ENCODE measurements at places on chromosomes 4 and X.

DNA sequence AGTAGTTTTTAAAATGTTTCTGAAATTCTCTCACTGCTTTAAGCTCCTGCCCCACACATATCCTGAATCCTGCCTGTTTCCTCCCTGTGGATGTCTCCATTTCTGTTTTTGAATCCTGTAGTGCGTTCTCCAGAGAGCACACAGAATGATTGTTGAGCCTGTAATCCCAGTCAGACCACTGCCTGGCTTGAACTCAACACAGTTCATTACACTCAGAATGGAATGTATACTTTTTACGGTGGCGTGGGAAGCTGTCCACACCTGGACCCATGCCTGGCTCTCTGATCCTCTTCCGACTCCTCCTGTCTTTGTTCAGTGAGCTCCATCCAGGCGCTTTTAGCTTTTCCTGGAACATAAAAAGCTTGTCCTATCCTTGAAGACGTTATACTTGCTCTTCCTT is 1217.0 kb upstream of the PRKX start:
- DNase-seq: no peak

DNA sequence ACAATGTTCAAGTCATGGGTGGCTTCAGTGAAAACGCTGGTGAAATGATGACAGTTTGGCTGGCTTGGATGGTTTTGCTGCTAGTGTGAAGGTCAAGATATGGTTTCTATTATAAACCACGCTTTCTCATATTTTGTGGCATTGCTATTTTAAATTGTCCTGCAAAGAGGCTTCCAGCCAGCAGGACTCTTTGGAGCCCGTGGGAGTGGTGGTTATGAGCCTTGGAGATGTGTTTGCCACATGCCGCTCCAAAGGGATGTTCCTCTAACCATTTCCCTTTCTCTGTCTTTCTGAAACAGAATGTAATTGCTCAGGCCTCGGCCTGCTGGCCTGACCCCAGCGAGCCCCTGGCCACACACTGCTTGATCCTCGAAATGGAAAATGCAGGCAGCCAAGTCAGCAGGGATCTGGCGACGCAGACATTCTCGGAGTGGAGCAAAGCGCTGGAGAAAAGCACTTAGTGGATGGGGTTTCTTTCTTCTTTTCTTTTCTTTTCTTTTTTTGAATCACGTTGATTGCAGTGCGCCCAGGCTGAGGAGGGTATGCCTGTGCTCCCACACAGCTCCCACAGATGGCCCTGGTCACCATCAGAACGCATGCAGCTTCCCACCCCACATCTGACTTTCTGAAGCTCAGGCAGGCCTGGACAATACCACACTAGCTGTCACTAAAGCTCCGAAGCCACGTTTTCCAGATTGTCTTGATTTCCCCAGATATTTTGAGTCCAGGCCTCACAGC is 114.0 kb downstream of the ENPP6 start:
- DNase-seq: no peak

GRCh38 chrX:2608638-2609430 is 82.3 kb upstream of the CD99 start:
- no peak for DNase-seq

DNA sequence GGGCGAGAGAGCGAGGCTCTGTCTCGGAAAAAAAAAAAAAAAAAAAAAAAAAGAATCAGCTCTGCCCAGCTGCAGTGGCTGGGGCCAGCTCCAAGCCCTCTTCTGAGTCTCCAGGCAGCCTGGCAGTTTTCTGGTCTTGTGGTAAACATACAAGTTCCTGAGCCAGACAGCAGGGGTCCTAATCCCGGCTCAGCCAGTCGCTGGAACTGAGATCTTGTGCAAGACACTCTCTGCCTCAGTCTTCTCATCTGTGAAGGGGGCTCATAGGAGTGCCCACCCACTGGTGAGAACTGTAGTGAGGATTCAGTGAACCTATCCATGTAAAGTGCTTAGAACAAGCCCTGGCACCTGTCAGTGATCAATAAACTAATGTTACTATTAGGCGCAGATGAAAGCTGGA is 41.8 kb downstream of the C4orf50 start:
- DNase-seq: no peak

DNA sequence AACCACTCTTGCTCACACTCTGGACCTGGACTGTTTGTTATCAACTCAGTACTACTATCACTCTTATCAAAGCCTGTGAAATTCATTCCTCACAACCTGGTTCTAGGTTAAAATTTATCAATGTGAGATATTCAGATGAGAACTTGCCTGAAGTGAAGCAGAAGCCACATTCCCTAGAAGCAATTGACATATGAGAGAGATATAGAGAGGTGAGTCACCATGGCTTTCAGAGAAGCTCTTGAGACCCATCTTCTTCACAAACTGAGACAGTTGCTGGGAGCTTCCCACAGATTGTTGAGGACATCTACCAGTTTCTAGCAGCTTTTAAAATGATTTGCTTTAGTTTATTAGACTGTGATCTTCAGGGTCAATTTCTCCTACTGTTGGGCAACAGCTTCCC is 316.9 kb upstream of the TET2 start:
- DNase-seq: no peak
